T-helper 2 cell (primary cell): ENCODE measurements at places on chromosomes 4 and X.

GRCh38 chrX:63350465-63350877, 661 bp downstream of the SPIN4 start:
- DNase-seq: no peak

DNA sequence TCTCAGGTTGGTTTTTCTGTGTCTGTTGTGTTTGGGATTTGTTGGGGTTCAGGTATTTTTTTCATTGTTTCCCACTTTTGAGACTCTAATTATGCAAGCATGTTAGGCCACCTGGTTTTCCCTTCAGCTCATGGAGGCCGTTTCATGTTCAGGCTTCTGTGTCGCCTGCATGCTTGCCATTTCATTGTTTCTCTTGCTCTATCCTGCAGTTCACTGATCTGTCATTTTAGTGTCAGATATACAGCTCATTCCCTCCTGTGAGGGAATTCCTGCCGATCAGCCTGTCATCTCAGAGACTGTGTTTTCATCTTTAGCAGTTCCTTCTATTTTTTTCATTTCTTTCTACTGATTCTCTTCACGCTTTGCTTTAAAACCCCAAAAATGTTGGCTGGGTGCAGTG, 49.4 kb upstream of the HGFAC start:
- DNase-seq: no peak

- no peak for DNase-seq
These were observed 7.2 kb upstream of the MRFAP1 start for GRCh38 chr4:6633091-6633906.

GRCh38 chr4:148238811-148239493, 203.3 kb downstream of the NR3C2 start:
- no peak for DNase-seq

DNA sequence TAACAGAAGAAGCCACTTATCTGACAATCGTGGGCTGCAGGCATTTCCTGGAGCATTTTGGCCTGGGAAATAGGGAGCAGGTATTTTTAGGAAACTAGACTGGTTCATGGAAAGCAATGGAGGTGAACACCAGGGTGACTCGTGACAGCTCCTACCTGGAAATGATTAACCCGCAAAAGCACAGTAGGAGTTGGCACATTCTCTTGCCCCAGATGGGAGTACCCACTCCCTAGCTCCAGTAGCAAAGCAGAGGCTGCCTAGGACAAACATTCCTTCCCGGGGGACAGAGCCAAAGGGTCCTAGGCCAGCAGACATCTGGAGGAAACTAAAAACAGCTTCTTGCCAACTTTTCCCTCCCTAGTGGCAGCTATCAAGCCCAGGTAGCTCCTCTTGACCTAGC, 29.0 kb downstream of the RTL5 start:
- no peak for DNase-seq

DNA sequence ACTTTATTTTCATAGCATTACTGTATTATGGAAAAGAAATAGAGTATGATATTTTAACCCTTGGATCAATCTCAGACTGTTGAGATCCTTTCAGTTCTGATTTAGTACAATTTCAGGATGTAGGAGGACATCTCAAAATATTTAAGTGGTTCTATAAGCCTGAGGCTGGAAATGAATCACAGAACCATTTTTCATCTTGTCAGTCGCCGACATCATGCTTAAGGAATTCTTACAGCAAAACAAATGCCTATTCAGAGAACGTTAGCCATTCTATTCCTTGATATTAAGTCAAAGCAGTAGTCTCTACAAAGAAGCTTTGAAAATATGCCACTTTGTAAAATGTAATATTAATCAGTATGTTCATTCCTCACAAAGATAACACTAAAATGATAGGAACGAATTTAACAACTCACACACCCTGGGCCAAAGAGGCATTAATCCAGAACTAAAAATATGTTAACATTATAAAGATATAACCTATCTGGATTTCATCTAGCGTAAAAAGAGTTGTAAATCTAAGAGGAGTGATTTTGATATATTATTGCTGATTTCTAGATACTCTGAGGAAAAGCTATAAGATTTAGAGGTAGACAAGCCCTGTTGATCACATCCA, 152.0 kb downstream of the GASK1B start:
- DNase-seq: no peak

DNA sequence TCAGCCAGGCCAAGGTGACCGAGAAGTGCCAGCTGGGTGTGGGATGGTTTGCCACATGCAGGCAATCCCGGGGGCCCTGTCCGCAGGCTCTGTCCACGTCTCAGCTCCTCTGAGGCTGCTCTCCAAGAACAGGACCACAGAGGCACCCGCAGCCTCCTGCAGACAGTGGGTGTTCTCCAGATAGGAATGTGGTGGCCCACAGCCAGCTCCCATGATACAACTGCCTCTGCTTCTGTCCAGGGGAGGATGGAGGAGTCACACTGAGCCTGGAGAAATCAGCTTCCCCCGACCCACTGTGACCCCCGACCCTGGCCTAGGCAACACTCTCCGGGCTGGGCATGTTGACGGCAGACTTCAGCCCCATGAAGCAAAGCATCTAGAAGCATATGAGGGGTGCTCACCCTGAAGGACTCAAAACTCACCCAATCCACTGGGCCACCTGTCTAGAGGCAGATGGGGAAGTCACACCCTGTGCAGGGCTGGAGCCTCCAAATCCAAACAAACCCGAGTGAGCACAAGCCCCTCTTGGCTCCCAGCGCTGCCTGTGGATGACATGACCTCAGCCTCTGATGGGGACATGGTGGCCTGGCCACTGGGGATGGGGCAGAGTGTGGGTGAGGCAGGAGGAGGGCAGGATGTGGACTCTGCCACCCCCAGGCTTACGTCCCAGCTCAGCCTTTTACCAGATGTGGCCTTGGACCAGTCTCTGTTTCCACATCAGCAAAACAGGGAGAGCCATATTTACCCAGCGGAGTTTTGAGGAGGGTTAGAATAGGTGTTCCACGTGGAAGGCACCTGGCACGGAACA, 102.3 kb downstream of the PSAPL1 start:
- no peak for DNase-seq

- DNase-seq: no peak
These were observed 75.4 kb upstream of the FAT1 start for GRCh38 chr4:186798951-186799659.

DNA sequence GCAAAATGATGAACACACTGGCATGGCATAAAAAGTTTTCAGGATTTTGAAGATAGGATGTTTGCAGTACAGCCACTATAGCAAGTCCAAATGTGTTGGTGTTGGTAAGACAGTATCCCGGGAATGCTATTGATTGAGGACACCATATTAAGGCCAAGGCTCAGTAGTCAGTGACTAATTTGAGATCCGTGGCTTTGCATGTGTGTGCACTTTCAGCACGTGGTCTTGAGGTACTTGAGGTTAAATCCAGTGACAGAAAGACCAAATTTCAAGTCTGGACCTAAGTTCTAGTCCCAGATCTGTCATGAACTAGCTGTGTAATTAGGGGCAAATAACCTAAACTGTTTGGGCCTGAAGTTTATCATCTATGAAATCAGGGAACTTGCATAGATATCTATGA, 76.5 kb upstream of the ETNPPL start:
- DNase-seq: no peak

DNA sequence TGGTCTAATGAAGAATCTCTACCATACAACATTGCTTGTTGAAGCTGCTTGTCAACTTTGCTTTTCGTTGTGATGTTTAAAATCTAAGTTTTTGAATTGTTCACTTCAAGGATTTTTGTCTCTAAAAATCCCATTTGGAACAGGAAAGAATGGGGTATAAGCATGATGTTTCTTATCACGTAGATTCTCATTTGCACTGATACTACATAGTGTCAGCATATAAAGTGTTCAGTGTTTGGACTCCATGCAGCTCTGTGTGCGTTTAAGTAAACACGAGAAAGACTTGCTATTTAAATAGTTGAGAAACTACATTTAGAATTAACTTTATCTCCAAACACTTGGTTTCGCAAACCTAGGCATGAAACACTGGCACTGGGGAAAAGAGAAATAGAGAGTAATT, 452.5 kb downstream of the NKX6-1 start:
- no peak for DNase-seq

- no peak for DNase-seq
These were observed 39.9 kb downstream of the FAM149A start for GRCh38 chr4:186144198-186144945.

DNA sequence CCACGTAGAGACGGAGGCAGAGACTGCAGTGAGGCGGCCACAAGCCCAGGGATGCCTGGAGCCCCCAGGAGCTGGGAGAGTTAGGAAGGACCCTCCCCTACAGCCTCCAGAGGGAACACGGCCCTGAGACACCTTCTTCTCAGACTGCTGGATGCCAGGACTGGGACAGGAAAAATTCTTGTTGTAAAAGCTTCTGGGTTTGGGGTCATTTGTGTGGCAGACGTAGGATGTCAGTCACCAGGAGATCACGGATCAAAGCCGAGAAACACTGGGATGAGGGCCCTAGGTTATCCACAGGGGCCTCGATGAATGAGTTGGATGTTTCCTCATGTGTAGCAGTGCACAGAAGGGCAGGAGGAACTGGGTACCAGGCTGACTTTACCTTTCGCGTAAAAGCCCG, 163.7 kb downstream of the SHOX start:
- no peak for DNase-seq

DNA sequence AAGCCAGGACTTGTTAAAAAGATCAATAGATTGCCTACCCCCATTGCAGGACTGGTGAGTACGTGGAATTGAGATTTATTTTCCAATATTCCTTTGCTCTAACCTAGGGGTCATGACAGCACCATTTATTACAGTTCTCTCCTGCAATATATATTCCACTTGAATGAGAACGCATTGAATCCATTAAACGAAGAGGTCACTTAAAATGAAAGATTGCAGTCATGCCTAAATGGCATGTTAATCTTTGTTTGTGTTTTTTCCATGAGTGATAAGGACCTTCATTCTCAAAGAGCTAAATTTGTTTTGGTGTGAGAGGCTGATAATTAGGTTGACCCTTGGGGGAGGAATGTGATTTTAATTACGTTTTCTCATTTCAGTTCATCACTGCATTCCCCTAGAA, 13.5 kb upstream of the LIMCH1 start:
- DNase-seq: no peak

- no peak for DNase-seq
These were observed 45.7 kb upstream of the ADRA2C start for GRCh38 chr4:3720466-3720865.

GRCh38 chr4:189414021-189414420, 526.7 kb upstream of the FRG1 start:
- DNase-seq: no peak

DNA sequence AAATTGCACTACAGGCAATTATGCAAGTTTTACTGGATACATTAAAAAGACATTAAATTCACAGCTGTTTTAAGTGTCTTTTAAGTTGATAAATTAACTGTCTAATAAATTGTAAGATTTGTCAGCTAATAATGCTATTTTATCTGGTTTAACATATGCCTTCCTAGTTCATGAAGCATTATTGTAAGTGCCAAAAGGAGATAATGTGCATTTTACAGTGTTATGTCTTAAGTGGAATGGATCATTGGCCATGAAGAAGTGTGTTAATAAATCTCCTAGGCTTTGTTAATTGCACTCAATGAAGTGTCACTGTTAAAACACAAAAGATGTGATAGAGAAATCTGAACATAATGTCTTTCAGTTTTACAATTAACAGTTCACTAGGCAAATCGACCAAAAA, 784.3 kb upstream of the POU3F4 start:
- no peak for DNase-seq

DNA sequence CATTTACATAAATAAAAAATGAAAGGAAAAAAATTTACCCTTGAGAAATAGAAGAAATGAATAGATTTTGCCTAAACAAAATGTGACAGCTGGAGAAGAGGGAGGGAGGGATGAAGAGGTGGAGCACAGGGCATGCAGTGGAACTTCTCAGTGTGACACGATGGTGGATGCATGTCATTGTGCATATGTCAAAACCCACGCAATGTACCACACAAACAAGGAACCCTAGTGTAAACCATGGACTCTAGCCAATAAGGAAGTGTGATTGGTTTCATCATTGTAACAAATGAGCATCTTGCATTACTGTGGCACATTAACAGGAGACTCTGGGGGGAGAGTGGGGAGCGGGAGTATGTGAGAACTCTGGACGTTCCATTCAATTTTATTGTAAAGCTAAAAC, 58.6 kb downstream of the GATB start:
- DNase-seq: no peak

DNA sequence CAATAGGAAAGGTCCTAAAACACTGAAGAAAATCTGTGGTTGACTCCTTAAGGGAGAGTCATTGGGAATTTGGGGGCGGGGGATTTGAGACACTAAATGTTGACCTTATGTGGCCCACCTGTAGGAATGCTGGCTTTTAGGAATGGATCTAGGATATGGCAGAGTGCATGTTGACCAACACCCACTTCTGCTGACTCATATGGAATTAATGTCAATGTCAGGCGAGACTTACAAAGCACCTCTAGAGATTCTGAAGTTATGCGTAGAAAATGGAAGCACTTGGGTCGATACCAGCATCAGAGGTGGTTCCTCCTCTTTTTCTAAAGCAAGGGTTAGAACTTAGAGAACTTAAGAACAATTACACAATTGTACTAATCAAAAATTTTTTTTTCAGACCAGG, 100.6 kb upstream of the CBR4 start:
- DNase-seq: no peak

DNA sequence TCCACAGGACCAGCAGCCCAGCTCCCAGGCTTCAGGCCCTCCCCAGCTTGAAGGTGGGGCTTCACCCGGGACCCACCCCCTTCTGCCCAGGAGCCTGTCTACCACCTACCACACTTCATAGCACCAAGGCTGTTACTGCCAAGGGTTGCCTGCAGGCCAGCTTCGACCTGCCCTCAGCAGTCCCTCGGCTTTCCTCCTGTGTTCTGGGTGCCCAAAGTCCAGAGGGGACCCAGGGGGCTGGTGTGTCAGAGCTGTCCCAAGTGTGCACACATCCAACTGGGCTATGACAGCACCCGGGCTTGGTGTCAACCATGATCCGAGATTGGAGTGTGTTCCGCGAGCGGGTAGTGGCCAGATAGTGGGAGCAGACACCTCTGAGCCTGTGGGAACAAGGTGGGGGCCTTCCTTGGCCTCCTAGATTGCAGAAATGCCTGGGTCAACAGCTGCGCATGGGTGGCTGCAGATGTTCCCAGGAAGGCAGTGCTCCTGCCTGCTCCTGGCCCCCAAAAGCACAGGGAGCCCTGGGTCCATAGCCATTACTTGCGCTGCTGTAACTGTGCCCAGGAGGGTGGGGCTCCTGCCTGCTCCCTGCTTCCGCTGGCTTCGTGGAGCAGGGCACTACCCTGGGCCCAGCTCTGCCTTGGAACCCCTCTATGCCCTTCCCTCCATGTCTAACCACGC, 16.8 kb downstream of the SULT1B1 start:
- DNase-seq: no peak

DNA sequence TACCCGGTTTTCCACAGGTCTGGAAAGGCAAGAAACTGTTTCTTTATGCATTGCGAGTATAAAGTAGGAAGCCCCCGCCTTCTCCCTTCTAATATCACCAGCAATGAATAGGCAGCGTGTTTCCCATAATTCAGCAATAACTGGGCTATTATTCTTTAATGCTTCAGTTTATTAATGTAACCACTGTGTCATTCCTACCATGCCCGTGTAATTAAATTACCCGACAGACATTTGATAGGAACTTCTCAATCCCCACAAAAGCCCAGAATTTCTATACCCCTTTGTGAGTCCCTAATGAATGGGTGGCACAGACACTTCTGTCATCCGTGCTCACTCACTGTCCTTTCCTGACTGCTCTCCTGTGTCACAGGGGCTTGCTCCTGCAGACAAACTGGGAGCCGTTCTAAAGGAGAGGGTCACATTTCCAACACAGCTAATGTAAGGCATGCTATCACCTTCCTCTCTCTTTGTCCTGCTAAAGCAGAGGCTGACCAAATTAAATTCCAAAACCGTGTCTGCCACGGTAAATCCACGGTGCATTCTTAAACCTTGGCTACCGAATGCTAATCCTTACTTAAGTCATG, 108.5 kb upstream of the MID1 start:
- no peak for DNase-seq

GRCh38 chr4:53098681-53099121, 236.6 kb downstream of the RASL11B start:
- DNase-seq: no peak
